ENCODE measurements at places on chromosomes 4 and X. TPM values are rescaled to one million over a fixed set of nuclear protein-coding genes. Genes with fewer than 3 reads are reported as not detected.

GRCh38 chr4:14856062-14856933 is 146.0 kb upstream of the CPEB2 start:
- no peaks in the 10 kb centered on the region for H3K27me3 ChIP-seq
- H3K27ac ChIP-seq: no peak overlapping the region
- H3K36me3 ChIP-seq: no peaks in the 10 kb centered on the region
- no peak overlapping the region for H3K4me3 ChIP-seq
- DNase-seq: no peak

DNA sequence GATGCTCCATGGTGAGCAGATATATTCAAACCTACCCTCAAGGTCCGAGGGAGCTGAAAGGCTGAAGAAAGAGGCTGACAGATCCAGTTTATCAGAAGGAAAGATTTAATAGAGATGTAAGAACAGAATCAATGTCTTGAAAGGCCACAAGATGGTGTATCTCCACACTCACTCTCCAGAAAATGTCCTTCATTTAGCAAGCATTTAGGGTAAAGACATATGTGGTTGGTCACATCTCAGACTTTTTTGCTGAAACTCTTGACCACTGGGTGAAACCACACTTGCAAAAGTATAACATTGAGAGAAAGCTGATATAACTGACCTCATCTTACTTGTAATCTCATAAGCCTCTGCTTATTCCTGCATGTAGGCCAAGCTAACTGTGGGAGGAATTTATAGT is 745.8 kb upstream of the GALNTL6 start:
- H3K4me1 ChIP-seq: no peaks in the 10 kb centered on the region
- DNase-seq: no peak
- no peak overlapping the region for H3K4me3 ChIP-seq

- H3K27ac ChIP-seq: no peak overlapping the region
- DNase-seq: no peak
- H3K27me3 ChIP-seq: no peaks in the 10 kb centered on the region
- H3K4me3 ChIP-seq: no peak overlapping the region
Measured at GRCh38 chrX:12779534-12779933, 11.7 kb upstream of the PRPS2 start.

GRCh38 chr4:121648516-121648915 is 48.3 kb downstream of the ANXA5 start:
- peaks cover 11% of the 10 kb centered on the region for H3K4me1 ChIP-seq
- no peaks in the 10 kb centered on the region for H3K36me3 ChIP-seq
- no peak overlapping the region for H3K27ac ChIP-seq
- no peak overlapping the region for H3K4me3 ChIP-seq
- no peaks in the 10 kb centered on the region for H3K27me3 ChIP-seq

DNA sequence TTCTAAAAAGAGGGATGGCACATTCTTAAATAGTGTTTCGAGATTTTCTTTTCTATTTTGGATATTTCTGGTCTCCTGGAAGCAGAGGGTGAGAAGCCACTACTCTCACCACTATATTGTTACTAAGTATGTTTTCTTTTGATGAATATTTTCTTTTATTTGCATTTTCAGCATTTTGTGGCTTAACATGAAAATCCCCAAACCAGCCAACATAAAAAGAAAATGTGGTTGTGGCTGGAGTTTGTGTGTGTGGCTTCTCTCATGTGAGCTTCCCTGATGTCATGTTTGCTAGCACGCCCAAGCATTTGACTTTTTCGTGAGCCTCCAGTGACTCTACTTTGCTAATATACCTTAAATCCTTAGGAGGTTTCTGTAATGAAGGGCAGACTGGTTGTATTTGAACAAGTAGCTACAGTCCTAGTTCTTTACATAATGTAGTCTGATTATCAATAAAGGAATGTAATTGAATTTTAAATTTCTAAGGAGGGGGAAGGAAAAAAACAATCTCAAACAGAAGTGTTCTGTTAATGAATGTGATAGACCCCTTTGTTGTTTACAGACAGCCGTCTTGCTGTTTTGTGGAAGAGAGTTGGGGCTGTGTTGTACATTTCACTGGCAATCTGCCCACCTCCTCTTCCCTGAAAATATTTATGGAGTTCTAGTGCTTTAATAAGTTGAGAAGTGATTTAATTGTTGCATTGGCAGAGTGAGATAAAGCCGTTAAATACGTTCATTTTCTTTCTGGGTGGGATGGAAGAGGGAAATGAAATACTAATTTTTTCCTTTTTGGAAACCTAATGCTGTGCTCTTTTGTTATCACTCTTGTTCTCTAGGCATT is 114.6 kb downstream of the ARHGAP10 start:
- no peak overlapping the region for H3K4me3 ChIP-seq
- H3K36me3 ChIP-seq: no peaks in the 10 kb centered on the region
- DNase-seq: no peak
- H3K4me1 ChIP-seq: peaks cover 19% of the 10 kb centered on the region
- no peak overlapping the region for H3K27ac ChIP-seq
- H3K27me3 ChIP-seq: no peaks in the 10 kb centered on the region

HNRNPD gene
- 405 TPM for total RNA-seq

C4orf51 gene
- not detected for total RNA-seq

GPR82 gene
- not detected for total RNA-seq

DNA sequence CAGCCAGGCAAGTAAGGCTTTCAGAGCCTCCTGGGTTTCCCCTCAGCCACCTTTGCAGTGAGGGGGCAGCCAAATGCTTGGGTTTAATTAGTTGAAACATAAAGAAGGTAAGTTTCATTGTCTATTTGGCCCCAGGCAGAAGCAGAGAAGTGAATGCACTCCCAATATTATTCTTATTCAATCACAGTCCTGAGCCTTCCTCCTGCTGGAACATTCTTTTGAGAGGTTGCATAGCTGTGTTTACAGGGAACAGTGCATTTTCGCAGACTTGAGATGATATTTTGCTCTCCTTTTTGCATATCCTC is 13.9 kb downstream of the SLC2A9 start:
- peaks cover 7% of the 10 kb centered on the region for H3K4me1 ChIP-seq
- H3K27ac ChIP-seq: no peak overlapping the region
- H3K27me3 ChIP-seq: no peaks in the 10 kb centered on the region
- no peak overlapping the region for H3K4me3 ChIP-seq

GRCh38 chr4:171954650-171955049 is 141.4 kb downstream of the GALNTL6 start:
- H3K27ac ChIP-seq: no peak overlapping the region
- no peaks in the 10 kb centered on the region for H3K36me3 ChIP-seq
- no peak for DNase-seq

- no peaks in the 10 kb centered on the region for H3K36me3 ChIP-seq
- peak; percentile 29 for DNase-seq
- H3K27ac ChIP-seq: peak overlapping the region; percentile 30
- no peak overlapping the region for H3K4me3 ChIP-seq
- no peaks in the 10 kb centered on the region for H3K27me3 ChIP-seq
- H3K4me1 ChIP-seq: peaks cover 18% of the 10 kb centered on the region
Measured at GRCh38 chr4:76377481-76377901, 43.5 kb downstream of the CCDC158 start.

FRMD7 gene
- total RNA-seq: not detected

- H3K4me3 ChIP-seq: no peak overlapping the region
- no peaks in the 10 kb centered on the region for H3K36me3 ChIP-seq
- no peaks in the 10 kb centered on the region for H3K4me1 ChIP-seq
- H3K27ac ChIP-seq: no peak overlapping the region
Measured at GRCh38 chr4:118743867-118744266, 58.7 kb downstream of the METTL14 start.

DNA sequence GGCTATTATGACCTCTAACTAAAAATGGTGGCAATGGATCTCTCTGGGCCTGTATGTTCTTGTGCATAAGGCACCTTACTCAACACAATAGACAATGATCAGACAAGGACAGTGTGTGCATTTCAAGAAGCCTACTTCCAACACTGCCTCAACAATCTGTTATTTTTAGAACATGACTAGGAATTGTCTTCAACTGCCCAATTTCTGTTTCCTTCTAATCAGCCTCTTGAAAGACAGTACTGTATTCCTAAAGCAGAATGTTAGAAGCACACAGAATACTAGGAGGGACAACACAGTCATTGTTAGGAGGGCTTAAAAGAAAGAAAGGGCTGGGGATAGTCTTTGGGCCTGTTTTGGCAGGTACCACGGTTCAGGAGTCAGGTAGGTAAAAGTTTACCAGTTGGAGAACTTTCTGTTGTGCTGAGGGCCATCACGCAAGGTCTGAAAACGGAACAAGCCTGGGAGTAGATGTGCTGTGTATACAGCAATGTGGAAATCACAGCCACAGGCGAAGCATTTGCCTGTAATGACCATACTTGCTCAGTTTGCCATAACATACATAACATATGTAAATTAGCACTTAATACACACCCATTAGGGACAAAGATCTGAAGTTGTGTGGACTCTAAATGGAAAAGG is 100.8 kb upstream of the ATXN3L start:
- no peak for DNase-seq
- no peaks in the 10 kb centered on the region for H3K27me3 ChIP-seq
- H3K4me3 ChIP-seq: no peak overlapping the region
- H3K4me1 ChIP-seq: no peaks in the 10 kb centered on the region
- no peaks in the 10 kb centered on the region for H3K36me3 ChIP-seq

- no peak overlapping the region for H3K4me3 ChIP-seq
- H3K4me1 ChIP-seq: no peaks in the 10 kb centered on the region
- H3K36me3 ChIP-seq: no peaks in the 10 kb centered on the region
Measured at GRCh38 chr4:118308306-118309030, 44.3 kb downstream of the PRSS12 start.

GRCh38 chr4:133524369-133524768 is 375.3 kb downstream of the PCDH10 start:
- H3K36me3 ChIP-seq: no peaks in the 10 kb centered on the region
- no peak overlapping the region for H3K4me3 ChIP-seq
- DNase-seq: no peak
- H3K4me1 ChIP-seq: no peaks in the 10 kb centered on the region

- H3K4me3 ChIP-seq: no peak overlapping the region
- H3K4me1 ChIP-seq: peaks cover 60% of the 10 kb centered on the region
- no peak overlapping the region for H3K27ac ChIP-seq
- no peaks in the 10 kb centered on the region for H3K36me3 ChIP-seq
- no peak for DNase-seq
Measured at GRCh38 chr4:158823461-158823873, 54.6 kb downstream of the FNIP2 start.

DNA sequence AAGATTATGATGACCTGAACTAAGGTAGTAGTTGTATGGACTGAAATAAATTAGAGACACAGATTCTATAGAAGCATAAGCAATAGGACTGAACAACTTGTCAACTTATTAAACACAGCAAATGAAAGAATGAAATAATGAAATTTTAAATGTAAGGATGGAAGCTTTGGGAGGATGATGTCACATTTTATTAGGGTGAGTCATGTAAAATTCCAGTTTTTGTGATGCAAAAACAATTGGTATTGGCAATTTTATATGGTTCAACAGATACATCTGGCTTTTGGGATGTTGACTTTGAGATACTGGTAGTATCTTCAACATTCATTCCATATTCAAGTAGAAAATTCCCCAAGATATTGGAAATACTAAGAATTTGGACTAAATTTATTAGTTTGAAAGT is 72.7 kb upstream of the IL15 start:
- no peaks in the 10 kb centered on the region for H3K4me1 ChIP-seq
- H3K4me3 ChIP-seq: no peak overlapping the region
- no peak for DNase-seq
- H3K27ac ChIP-seq: no peak overlapping the region
- H3K36me3 ChIP-seq: no peaks in the 10 kb centered on the region
- H3K27me3 ChIP-seq: no peaks in the 10 kb centered on the region

- no peak for DNase-seq
- H3K36me3 ChIP-seq: no peaks in the 10 kb centered on the region
- H3K27me3 ChIP-seq: no peaks in the 10 kb centered on the region
- no peak overlapping the region for H3K27ac ChIP-seq
Measured at GRCh38 chr4:48046059-48046458, 29.5 kb downstream of the NIPAL1 start.

DNA sequence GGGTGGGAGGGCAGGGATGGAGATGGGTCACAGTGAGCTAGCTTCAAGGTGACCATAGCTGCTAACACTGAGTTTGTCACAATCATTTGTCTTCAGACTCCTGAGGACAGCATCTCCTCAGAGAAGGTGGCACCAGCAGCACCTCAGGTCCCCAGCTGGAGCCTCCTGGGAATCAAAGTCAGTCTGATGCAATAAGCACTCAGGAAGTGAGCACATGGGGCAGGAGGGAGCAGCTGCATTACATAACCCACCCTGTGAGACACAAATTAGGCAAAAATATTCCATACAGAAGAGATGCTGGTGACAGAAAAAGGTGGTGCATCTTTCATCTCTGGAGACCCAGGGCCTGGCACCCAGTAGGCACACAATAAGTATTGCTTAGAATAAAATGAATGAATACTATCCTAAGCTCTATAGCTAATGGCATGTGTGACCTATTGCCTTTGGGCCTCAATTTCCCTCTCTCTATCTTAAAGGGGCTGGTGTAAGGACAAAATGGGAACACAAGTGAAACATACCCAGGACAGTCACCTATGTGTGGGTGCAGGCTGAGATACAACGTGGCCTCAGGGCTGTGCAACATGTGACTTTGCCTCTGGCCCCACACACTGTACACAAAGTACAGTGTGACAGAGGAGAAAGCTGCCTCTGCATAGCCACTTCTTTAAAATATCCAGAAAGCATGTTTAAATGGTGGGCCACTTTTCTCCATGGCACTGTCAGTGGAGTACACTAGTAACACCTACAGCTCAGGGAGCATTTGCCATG is 37.1 kb downstream of the SLC39A8 start:
- no peak overlapping the region for H3K4me3 ChIP-seq
- no peak overlapping the region for H3K27ac ChIP-seq
- no peaks in the 10 kb centered on the region for H3K36me3 ChIP-seq
- DNase-seq: no peak

GRCh38 chrX:56462389-56462788 is 101.0 kb upstream of the UBQLN2 start:
- H3K4me1 ChIP-seq: no peaks in the 10 kb centered on the region
- no peaks in the 10 kb centered on the region for H3K36me3 ChIP-seq
- no peak overlapping the region for H3K27ac ChIP-seq
- DNase-seq: no peak
- no peak overlapping the region for H3K4me3 ChIP-seq
- no peaks in the 10 kb centered on the region for H3K27me3 ChIP-seq

APLN gene
- total RNA-seq: 0.09 TPM

- H3K27ac ChIP-seq: no peak overlapping the region
- no peak overlapping the region for H3K4me3 ChIP-seq
- no peaks in the 10 kb centered on the region for H3K36me3 ChIP-seq
- H3K27me3 ChIP-seq: no peaks in the 10 kb centered on the region
Measured at GRCh38 chr4:100494166-100494565, 23.7 kb downstream of the EMCN start.

- DNase-seq: peak; percentile 30
- no peaks in the 10 kb centered on the region for H3K27me3 ChIP-seq
- no peak overlapping the region for H3K4me3 ChIP-seq
- no peaks in the 10 kb centered on the region for H3K36me3 ChIP-seq
- H3K27ac ChIP-seq: peak overlapping the region; percentile 21
- no peaks in the 10 kb centered on the region for H3K4me1 ChIP-seq
Measured at GRCh38 chrX:9269134-9269533, 195.7 kb upstream of the TBL1X start.

NKX6-1 gene
- total RNA-seq: 0.14 TPM

RPA4 gene
- 0.75 TPM for total RNA-seq

SULT1B1 gene
- 0.86 TPM for total RNA-seq

GRCh38 chrX:108361316-108361715 is 76.9 kb downstream of the COL4A6 start:
- no peaks in the 10 kb centered on the region for H3K36me3 ChIP-seq
- no peak overlapping the region for H3K4me3 ChIP-seq
- H3K4me1 ChIP-seq: peaks cover 16% of the 10 kb centered on the region
- DNase-seq: no peak

All from Caco-2 (cell line).